ENCODE measurements at places on chromosomes 4 and X. TPM values are rescaled to one million over a fixed set of nuclear protein-coding genes. Genes with fewer than 3 reads are reported as not detected.

GRCh38 chrX:150200820-150201287, 162.3 kb upstream of the MAMLD1 start:
- H3K27ac ChIP-seq = no peak overlapping the region
- no peaks in the 10 kb centered on the region for H3K36me3 ChIP-seq
- no peak overlapping the region for H3K4me3 ChIP-seq
- no peak for DNase-seq
- H3K4me1 ChIP-seq = peaks cover 3% of the 10 kb centered on the region

DNA sequence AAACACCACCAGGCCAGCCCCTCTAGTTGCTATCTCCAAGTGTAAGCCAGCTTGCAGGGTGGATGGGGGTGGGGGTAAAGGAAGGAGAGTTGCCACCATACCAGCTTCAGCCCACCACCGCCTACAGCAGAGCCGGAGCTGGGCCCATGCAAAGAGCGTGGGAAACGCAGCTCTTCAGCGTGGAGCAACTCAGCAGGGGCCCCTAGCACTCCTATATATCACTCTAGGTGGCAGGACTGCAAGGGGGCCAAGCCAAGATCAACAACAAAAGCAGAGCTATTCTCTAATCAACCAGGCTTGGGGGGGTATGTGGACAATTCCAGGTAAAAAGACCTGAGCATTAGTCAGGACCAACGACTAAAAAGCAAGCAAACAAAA, 35.5 kb upstream of the IQSEC2 start:
- peaks cover 51% of the 10 kb centered on the region for H3K4me1 ChIP-seq
- H3K27ac ChIP-seq = no peak overlapping the region
- no peaks in the 10 kb centered on the region for H3K36me3 ChIP-seq
- H3K27me3 ChIP-seq = peaks cover 13% of the 10 kb centered on the region

Gene F9
- total RNA-seq = 0.18 TPM

DNA sequence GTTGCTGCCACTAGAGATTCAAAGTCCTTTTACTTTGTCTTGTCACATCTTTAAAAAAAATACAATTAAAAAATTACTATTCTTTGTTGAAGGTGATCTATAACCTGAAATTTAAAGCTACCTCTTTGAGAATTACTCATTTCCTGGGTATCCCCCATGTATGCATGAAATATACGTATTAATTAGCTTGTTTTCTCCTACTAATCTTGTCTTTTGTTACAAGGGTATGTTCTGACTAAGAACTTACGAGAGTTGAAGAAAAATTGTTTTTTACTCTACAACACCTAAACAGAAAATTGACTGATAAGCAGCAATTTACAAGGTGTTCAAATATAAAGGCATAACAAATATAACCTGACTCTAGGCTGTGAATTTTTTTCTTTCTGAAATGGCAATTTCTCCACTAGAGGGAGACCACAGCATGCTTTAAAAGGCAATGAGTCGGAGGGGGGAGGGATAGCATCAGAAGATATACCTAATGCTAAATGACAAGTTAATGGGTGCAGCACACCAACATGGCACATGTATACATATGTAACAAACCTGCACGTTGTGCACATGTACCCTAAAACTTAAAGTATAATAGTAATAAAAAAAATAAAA, 249.6 kb downstream of the OPHN1 start:
- H3K36me3 ChIP-seq = no peaks in the 10 kb centered on the region
- no peaks in the 10 kb centered on the region for H3K27me3 ChIP-seq
- DNase-seq = no peak
- no peak overlapping the region for H3K27ac ChIP-seq

DNA sequence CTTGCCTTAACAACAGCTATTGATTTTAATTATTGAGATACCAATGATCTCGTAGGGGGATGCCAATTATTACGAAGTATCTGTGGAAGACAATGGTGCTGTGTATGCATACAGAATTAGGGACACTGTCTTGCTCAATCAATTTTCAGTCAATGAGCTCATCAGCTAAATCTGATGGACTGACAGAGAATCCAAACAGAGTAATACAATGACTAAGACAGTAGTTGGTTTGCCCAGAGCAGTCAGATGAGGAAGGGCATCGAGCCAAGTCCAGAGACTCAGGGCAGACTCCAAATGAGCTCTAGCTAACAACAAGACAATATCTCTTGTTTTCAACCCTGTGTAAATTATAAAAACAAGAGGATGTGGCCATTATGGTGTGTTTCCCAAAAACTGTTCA, 14.7 kb upstream of the GSX2 start:
- H3K27ac ChIP-seq = no peak overlapping the region
- H3K36me3 ChIP-seq = no peaks in the 10 kb centered on the region

Measured in WTC11 (cell line).